Activated naive CD8-positive, alpha-beta T cell treated with anti-CD3 and anti-CD28 coated beads, Interleukin-2, amount 10 ng/mL, durations not matched to agents 7 days and 5 days (primary cell): ENCODE measurements at places on chromosomes 3 and 15. TPM values are rescaled to one million over a fixed set of nuclear protein-coding genes. Genes with fewer than 3 reads are reported as not detected.
A peak's percentile ranks its signal among the peaks of the same experiment; 100 is the strongest.

- no peaks in the 10 kb centered on the region for H3K27me3 ChIP-seq
- no peak for DNase-seq
- H3K36me3 ChIP-seq, result peaks cover 2% of the 10 kb centered on the region
- no peak overlapping the region for H3K4me3 ChIP-seq
- H3K27ac ChIP-seq, result peak overlapping the region; percentile 18
Observed at GRCh38 chr15:66906668-66907614, 158.5 kb upstream of the SMAD3 start.

GRCh38 chr3:103992469-103992868 lies 1374.2 kb upstream of the ALCAM start:
- no peak overlapping the region for H3K27ac ChIP-seq
- H3K27me3 ChIP-seq, result no peaks in the 10 kb centered on the region
- H3K36me3 ChIP-seq, result no peaks in the 10 kb centered on the region
- no peak for DNase-seq
- no peak overlapping the region for H3K4me3 ChIP-seq

DNA sequence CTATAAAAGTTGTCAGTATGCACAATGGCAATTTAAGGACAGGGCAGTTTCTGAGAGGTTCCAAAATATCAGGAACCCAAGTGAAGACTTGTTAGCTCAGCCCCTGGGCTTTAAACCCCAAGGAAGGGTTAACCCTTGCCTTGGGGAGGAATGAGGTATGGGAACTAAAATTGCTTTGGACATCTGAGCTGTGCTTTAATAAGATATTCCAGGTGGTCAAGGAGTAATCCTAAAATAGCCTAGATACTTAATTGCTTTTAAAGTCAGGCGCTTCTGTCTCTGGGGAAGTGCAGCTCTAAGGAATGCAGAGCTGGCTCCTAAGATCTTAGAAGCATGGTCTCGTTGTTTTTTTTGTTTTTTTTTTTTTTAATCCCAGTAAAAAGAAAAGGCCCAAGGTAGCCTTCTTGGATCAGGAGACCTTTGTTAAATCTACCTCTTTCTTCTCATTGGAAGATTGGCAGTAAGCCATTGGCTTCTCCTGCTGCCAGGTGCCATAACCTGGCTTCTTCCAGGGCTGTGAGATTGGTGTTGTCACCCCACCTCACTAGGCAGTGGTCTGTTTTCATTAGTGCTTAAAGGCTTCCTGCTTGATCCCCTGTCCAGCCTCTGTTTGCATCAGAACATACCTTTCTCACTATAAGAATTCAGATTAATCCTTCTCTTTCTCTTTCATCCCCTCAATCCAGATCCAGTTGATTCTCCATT lies 24.5 kb downstream of the ARID3B start:
- peaks cover 34% of the 10 kb centered on the region for H3K36me3 ChIP-seq
- H3K27me3 ChIP-seq, result no peaks in the 10 kb centered on the region
- H3K27ac ChIP-seq, result no peak overlapping the region
- peaks cover 34% of the 10 kb centered on the region for H3K4me1 ChIP-seq

DNA sequence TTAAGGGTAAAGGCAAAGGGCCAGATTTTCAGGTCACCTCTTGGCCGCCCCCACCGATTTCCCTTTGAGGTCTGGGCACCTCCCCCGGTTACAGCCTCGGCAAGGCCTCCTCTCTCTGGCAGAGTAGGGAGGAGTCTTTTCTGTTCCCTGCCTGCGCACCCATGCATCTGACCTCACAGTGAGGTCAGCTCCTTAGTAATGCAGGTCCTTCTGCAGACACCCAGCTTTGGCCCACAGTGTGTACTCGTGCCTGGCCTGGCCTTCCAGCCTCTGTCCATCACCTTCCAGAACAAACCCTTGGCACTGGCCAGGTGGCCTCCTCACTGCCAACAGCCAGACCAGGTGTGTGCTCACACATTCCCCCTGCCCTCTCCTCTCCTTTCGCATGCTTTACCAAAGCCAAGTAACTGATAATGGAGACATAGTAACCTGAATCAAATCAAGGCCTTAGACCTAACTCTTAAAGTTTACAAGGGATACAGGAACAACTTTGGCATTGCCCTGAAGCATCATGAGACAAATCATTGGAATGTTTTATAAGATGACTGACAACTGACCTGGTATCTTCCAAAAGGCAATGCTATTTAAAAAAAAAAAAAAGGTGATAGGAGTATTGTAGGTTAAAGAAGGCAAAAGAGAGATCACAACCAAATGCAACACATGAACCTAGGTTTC lies 61.3 kb downstream of the CORO2B start:
- no peak overlapping the region for H3K27ac ChIP-seq
- H3K36me3 ChIP-seq, result no peaks in the 10 kb centered on the region
- peaks cover 1% of the 10 kb centered on the region for H3K4me1 ChIP-seq
- no peak overlapping the region for H3K4me3 ChIP-seq
- H3K27me3 ChIP-seq, result peaks cover 3% of the 10 kb centered on the region

Gene GOLGA6A
- total RNA-seq, result not detected

Gene PSMA4
- 183 TPM for total RNA-seq

Gene COMMD4
- 78.2 TPM for total RNA-seq
